ENCODE measurements at places on chromosomes 3 and 15.

- no peak for DNase-seq
Observed at GRCh38 chr3:81692766-81693165, 68.7 kb downstream of the GBE1 start.

- DNase-seq = no peak
Observed at GRCh38 chr3:10667269-10667668, 148.8 kb upstream of the SLC6A11 start.

GRCh38 chr15:74422652-74423430 lies 10.9 kb downstream of the SEMA7A start:
- DNase-seq = peak; percentile 32

GRCh38 chr3:135688003-135688402 lies 277.5 kb upstream of the PPP2R3A start:
- no peak for DNase-seq

- no peak for DNase-seq
Observed at GRCh38 chr15:74789171-74789631, 7.3 kb downstream of the CSK start.

- DNase-seq = no peak
Observed at GRCh38 chr3:133494469-133494868, 79.0 kb upstream of the CDV3 start.

GRCh38 chr15:56045068-56045748 lies 51.8 kb upstream of the NEDD4 start:
- DNase-seq = no peak

- no peak for DNase-seq
Observed at GRCh38 chr3:1766384-1766783, 332.3 kb upstream of the CNTN4 start.

GRCh38 chr3:105915524-105915923 lies 46.7 kb upstream of the CBLB start:
- no peak for DNase-seq

DNA sequence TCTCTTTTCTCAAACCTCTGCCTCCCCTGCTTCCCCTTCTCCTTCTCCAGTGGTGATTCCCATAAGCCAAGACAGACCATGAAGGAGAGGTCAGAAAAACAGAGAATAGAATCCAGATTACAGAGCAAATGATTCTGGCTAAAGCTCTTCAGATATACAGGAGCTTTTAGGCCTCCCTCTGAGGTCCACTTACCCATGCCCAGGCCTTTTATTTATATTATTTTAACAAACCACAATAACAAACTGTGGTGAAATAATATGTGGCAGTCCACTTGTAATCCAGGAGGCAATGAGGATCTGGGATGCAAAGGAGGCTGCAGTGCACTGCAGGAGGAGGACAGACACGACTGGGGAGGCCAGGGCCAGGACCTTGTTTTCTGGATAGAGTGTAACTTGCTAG lies 104.1 kb downstream of the STAC start:
- no peak for DNase-seq

- DNase-seq = no peak
Observed at GRCh38 chr3:29899021-29899420, 618.1 kb downstream of the RBMS3 start.

DNA sequence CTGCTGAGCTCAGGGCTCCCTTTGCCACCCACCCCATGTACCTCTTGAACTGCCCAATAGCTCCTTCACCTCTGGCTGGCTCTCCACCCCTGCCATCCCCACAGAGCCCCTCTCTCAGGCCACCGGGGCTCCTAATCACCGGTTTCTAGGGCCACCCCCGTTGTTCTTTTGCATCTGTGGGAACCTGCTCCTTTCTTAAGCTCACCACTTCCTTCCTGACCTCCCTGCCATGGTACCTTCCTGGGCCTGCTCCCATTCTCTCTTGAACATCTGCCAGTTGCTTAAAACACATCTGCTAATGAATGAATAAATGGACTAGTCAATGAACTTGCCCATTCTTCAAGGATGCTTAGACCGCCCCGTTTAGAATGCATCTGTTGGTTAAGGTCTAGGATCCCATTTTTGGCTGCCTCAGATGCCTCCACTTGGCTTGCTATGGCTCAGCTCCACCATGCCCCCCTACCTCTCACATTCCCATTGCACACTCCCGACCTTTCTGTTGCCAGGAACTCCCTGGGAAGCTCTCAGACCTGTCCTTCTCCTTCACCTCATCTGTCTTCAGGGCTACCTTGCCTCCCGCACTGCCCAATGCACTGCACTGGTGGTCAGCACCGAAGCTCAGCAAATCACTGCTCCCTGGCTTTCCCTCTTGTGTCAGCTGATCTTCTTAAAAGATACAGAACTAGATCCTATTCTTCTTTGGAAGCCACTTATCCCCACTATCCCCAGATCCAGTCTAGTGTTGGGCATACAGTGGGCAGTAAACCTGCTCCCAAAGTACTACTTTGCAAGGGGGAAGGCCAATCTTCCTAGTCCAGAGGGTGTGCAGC lies 9.1 kb downstream of the AMOTL2 start:
- no peak for DNase-seq

DNA sequence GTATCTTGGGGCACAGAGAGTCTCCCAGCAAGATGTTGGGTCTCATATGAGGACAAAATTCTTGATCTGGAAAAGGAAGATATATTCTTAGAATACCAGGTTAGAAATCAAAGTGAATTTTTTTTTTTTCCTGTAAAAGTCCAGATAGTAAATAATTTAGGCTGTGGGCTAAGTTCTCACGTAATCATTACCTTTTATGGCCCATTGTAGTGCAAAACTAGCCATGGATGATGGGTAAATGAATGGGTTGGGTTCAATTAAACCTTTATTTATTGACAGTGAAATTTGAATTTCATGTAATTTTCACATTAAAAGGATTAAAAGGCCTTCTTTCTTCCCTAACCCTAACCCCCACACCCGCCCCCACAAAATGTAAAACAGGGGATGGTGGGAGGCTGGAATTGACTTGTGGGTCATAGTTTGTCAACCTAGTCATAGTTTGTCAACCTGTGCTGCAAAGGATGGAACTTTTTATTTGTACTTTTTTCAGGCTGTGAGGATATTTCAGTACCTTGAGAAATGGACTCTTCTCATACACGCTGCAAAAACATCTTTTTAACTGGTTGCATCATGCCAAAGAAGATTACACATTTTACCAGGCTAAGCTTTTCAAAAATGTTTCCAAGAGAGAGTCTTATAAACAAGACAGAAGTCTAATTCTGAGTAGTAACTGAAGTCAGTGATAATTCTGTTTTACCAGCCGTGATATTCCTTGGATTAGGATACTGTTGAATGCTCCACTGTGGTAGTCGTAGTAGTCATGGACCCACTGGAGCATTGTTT lies 138.8 kb downstream of the AKAP13 start:
- DNase-seq = no peak

DNA sequence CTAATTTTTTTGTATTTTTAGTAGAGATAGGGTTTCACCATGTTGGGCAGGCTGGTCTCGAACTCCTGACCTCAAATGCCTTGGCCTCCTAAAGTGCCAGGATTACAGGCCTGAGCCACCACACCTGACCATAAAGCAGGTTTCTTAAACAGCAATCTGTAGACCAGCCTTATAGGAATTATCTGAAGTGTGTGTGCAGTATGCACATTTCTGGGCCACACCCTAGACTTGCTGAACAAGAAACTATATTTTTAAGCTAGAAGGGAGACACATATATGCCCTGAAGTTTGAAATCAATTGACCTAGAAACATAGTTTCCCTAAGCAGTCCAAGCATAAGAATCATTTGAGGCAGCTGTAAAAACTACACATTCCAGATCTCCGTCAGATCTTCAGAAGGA lies 805.7 kb downstream of the TUSC7 start:
- no peak for DNase-seq

DNA sequence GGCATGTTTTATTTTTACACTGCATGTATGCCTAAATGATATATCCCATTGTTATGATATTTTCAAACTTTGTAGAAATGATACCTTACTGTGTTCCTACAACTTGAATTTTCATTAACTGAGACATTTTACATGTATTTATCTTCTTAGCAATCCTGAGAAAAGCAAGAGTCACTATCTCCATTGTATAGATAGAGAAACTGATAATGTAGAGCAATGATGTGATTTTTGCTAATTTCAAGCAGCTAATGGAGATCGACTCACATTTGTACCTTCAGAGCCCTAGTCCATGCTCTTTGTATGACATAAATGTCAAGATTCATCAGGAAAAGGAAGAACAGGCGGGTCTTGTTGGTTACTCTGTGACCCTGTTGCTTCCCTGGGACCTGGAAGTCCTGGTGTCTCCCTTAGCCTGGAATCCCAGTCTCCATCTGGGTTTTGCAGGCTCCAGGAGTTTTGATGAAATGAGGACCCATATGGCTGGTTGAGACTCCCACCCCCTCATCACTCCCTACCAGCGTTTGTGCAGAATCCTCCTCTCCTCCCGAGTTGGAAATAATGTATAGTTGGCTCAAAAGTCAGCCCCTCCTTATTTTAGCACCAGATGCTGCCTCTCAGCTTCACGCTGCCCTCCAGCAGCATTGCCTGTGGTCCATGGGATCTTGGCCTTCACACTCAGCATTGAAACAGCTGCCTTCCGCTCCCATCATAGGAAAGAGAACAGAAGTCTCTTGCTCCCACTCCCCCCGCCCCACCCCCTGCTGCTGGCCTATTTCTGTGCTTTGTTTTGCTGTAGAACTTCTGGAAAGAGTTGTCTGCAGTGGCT lies 67.1 kb downstream of the APBA2 start:
- no peak for DNase-seq

- no peak for DNase-seq
Observed at GRCh38 chr15:89067751-89068150, 20.5 kb upstream of the ABHD2 start.

DNA sequence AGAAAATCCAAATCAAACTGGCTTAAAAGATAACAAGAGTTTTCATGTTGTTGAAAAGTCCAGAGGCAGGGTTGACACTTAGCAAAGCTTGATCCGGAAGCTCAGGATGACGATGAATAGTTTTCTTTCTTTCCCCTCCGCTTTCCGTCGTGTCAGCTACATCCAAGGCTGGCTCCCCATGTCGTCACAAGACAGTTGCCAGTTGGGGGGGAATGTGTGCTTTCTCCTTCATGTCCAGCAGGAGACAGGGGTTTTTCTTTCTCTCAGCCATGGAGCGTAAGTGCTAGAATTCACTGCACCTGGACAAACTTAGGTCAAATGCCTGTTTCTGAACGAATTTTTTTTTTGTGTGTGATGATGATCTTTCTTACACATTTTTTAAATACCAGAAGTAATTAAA lies 273.8 kb upstream of the RGMA start:
- DNase-seq = no peak

DNA sequence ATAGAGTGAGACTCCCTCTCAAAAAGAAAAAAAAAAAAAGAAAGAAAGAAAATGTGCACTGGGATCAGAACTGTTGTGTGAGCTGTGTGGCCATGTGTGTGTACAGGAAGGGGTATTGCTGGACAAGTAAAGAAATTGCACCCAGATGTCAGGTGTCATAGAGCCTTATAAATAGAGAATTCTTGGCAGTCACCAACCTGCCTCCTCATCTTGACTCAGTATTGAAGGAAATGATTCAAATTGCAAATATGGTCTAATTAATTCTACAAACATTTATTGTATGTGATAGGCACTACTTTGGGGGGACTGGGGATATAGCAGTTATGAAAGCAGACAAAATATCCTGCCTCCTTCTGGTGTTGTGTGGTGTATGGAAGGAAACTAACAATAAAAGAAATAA lies 243.8 kb upstream of the TTC14 start:
- no peak for DNase-seq
